ENCODE measurements at places on chromosomes 5 and 9. TPM values are rescaled to one million over a fixed set of nuclear protein-coding genes. Genes with fewer than 3 reads are reported as not detected.

Gene ZFAND5
- total RNA-seq: 112 TPM

Gene ENTREP1
- not detected for total RNA-seq

Gene ADAMTS2
- 0.41 TPM for total RNA-seq

Gene CDK9
- total RNA-seq: 66.9 TPM

Gene SLC1A3
- total RNA-seq: 0.56 TPM

Gene IGIP
- 1.0 TPM for total RNA-seq

Gene ARID3C
- not detected for total RNA-seq

Gene ADCY2
- 0.11 TPM for total RNA-seq

Gene IFNA21
- not detected for total RNA-seq

Gene ANXA1
- 55.9 TPM for total RNA-seq

GRCh38 chr9:100379862-100380261 lies 27.1 kb upstream of the TEX10 start:
- no peak for DNase-seq

DNA sequence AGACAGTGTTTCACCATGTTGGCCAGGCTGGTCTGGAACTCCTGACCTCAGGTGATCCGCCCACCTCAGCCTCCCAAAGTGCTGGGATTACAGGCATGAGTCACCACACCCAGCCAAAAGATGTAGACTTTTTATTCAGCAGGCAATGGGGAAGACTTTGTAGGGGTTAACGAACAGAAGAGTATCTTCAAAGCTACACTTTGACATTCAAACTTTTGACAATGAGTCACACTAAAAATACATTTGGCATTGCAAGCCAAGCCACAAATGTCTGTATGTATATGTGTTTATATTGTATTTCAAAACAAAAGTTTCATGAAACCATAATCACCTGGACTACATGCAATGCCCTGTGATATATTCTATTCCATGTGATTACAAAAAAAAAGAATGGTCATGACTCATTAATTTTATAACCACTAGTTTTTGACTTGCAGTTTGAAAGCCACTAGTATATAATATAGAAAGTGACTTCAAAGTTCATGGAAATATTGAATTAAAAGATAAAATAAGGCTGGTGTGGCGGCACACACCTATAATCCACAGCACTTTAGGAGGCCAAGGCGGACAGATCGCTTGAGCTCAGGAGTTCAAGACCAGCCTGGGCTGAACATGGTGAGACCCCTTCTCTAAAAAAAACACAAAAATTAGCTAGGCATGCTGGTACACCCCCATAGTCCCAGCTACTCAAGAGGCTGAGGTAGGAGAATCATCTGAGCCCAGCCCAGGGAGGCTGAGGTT lies 8.3 kb downstream of the DIMT1 start:
- no peak for DNase-seq

- DNase-seq: no peak
Measured at GRCh38 chr5:92519811-92520632, 1061.0 kb downstream of the NR2F1-AS1 start.

GRCh38 chr9:133135146-133135745 lies 14.2 kb upstream of the RALGDS start:
- peak; percentile 52 for DNase-seq

- DNase-seq: no peak
Measured at GRCh38 chr9:124222918-124223720, 34.6 kb upstream of the NEK6 start.

- no peak for DNase-seq
Measured at GRCh38 chr5:147878066-147878759, at the start of gene SCGB3A2. SCGB3A2 (plus strand) TSS chr5:147878711; CDS start chr5:147878804, 93 bp downstream.

DNA sequence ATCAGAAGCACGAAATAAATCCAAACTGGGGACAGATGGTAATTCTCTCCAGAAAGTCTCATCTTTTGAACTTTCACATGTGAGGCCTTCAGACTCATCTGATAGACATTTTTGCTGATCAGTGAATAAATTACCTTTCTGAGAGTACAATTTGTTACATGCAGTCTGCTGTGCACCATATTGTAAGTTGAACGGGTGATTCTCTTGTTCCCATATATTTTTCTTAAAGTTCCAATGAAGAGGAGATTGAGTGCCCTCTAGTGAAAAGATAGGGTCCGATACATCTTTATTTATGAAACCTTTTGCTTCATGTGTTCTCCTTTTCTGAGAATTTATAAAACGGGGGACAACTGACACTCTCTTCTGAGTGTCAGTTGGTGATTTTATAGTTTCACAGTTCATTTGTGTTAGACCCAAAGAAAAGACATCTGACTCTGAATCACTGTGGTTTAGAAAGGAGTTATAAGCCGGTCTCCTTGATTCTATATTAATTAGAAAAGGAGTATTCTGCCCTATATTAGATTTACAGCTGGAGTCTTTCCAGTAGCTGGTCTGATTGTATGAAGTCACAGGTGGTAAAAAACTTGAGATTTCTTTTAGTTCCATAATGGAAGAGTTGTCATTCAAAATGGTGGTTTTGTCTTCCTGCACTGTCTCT lies 30.4 kb downstream of the GNG10 start:
- no peak for DNase-seq

- no peak for DNase-seq
Measured at GRCh38 chr9:76756941-76757673, 7.1 kb upstream of the PCA3 start.

DNA sequence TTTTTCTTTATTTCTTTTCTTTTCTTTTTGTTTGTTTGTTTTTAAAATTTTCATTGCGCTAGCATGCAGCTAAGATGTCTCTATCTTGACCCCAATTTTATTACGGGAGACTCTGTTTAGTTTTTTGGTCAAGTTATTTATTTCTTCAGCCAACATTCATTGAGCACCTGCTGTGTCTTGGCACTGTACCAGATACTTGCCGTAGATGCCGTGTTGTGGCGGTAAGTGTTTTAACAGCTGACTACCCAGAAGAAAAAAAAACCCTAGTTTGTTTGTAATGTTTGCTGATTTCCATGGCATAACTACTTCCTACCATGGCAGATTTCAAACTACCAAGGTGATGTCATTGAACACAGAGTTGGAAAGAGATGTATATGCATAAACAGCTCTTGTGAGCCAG lies 65.0 kb downstream of the UGCG start:
- DNase-seq: no peak

DNA sequence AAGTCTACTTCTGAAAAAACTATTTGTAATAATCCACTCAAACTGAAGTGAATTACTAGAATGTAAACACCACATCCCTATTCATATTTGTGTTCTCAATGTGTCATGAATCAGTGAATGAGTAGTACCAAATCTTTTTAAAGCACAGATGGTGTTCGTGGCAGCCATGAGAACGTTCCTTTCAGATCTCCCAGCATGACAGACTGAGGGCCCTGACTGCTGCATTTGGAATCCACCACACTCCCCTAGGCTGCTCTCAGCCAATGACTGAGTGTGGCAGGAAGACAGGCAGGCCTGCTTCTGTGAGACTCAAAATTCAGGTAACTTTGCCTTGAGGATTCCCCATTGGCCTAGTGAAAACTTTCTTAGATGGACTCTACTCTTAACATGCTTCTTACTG lies 10.9 kb upstream of the JMY start:
- DNase-seq: no peak

DNA sequence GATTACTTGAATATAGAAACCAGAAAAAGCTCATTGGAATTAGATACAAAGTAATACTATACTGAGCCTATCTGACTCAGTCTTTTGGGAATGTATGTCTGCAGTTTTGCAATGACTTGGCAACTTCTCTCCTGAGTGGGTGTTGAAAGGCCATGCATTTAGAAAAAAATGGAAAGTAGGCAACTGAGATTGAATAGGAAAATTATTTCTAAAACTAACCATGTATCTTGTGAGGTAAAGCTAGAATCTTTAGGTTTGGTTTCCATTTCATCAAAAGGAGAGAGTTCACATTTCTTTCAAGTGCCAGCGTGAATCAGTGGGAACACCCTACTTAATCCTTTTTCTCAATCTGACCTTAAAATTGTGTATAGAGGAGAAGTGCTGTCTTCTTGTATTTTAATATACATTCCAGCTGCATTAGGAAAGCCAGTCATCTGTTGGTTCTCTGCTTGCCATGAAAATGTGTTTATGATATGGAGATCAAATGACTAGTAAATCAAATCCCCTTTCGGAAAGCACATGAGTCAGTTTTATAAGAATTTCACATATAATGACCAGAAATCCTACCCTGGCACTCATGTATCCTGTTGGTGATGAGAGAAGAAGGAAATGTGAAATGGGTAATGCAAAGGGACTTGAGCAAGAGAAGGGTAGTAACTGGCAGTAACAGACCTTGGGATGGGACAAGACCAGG lies 30.4 kb downstream of the NFX1 start:
- DNase-seq: no peak

DNA sequence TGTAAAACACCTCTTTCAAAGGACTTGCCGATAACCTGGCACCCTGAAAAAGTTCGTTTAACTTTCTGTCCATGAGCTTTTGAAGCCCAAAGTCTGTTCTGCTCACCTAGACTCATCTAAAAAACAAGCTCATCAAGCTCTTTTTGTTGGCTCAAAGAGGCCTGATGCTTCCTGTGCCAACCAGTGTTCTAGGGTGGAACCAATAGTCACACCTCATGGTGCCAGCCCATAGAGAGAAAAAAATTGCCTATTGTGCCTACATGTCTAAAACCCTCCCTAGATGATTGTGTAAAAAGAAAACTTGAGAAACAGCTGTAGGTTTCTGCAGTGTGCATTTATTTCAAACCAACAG lies 4.7 kb downstream of the SH3RF2 start:
- DNase-seq: no peak

GRCh38 chr5:170971-171800 lies 20.1 kb upstream of the LRRC14B start:
- DNase-seq: no peak

GRCh38 chr5:177334781-177335700 lies 16.4 kb downstream of the LMAN2 start:
- no peak for DNase-seq

- DNase-seq: no peak
Measured at GRCh38 chr5:66207800-66208561, 63.9 kb downstream of the SREK1 start.

- DNase-seq: no peak
Measured at GRCh38 chr5:59724482-59725391, 168.8 kb downstream of the PDE4D start.

GRCh38 chr5:62305358-62305714 lies 670 bp upstream of the KIF2A start:
- no peak for DNase-seq

GRCh38 chr9:87464110-87464991 lies 33.3 kb upstream of the DAPK1 start:
- no peak for DNase-seq

GRCh38 chr5:92320446-92320845 lies 937.3 kb upstream of the ARRDC3 start:
- no peak for DNase-seq

GRCh38 chr9:92341578-92341977 lies 15.8 kb downstream of the CENPP start:
- no peak for DNase-seq

DNA sequence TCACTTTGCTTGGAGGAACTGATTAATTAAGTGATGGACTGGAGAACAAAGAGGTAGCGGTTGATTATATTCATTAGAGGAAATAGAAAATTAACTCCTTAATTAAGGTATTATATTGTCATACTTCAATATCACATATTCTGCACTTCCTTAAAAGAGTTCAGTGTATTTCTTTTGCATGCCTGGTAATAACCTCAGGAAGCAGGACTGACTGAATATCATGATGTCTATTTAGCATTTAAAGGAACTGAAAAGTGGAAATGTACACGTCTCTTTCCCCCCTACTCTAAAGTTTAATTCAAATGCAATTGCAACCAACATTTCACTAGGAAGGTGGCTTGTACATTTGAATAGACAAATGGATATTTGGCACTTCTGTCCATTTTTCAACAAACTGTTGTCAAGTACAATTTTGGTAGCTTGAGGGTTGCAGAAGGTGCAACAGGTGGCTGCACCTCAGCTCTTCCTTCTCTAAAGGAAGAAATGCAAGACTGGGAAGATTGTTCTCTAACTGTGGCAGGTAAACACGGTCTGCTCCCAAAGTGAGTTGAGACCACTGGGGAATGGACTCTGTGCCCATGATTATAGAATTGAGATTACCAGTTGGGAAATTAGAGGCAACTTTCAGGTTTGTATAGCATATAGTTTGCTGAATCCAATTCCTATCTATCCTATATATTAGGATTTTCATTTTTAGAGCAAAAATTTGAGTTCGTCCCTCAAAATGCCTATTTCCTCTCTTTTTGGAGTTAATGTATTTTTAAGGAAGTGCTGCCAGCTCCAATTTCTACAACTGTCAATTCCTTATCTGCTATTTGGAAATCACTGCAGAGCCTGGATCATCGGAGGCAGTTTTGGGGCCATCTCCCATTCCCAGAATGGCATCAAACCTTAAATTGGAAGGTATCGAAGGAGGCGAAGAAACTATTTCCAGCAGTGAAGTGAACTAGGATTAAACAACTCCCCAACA lies 98.9 kb upstream of the TAF11L2 start:
- DNase-seq: no peak

DNA sequence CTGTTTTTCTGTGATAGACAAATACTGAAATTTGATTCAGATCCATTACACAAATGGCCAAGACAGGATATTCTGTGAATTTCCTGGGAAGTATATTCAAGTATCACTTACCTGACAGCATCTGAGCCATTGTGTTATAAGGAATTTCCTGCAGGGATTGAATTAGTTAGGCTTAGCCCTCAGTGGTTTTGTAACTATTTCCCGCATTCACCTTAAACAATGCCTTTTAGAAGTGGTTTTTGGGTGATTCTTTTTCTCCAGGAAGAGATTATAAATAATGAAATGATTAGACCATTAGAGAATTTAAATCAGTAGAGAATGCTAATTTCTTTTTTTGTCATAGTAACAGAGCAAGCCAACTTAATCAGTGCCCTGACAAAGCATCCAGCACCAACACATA lies 30.6 kb downstream of the ITGA1 start:
- DNase-seq: no peak

GRCh38 chr5:111997308-111997707 lies 240.3 kb upstream of the NREP start:
- DNase-seq: no peak

- DNase-seq: no peak
Measured at GRCh38 chr5:2103940-2104339, 221.2 kb upstream of the IRX4 start.

GRCh38 chr9:74848153-74848525 lies 39.6 kb downstream of the TRPM6 start:
- no peak for DNase-seq

DNA sequence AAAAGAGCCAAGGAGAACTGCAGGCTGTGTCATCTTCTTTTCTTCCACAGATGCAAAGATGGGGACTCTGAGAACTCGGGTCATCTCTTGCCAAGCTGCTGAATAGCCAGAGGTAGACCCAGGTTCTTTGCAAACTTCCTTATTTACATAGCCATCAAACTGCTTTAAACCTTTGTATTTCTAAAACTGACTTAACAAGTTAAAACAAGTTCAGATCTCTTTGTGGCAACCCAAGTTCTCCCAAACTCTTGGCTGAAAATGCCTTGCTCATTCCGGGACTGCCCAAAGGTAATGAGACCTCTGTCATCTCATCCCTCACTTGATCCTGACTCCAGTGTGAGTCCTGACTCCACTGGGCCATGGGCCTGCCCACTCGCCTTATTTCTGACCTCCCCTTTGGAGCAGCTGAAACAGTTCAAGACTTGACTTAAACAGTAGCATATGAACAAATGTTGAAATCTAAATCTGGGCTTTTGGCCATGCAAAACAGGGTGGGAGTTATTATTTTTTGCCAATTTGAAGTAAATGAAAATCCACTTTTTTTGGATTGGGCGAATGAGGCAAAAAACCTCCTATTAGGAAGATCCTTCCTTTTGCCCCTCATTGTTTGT lies 50.6 kb downstream of the FBXL7 start:
- DNase-seq: no peak
